ENCODE measurements at places on chromosomes 1 and 21.

DNA sequence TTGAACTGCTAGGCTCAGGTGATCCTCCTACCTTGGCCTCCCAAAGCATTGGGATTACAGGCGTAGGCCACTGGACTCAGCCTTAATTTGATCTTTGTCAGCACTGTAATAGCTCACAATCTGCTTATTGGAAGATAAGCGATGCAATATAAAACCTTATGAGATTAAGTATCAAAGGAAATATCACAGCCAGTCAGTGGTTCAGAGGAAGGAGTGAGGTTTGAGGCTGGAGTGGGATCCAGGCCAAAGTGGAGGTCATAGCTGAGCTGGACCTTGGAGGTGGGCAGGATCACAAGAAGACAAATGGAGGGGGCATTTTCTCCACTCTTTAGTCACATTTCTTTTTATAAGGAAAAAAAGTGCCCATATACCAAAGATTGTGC, 228.5 kb downstream of the RHOU start:
- no peak for DNase-seq

DNA sequence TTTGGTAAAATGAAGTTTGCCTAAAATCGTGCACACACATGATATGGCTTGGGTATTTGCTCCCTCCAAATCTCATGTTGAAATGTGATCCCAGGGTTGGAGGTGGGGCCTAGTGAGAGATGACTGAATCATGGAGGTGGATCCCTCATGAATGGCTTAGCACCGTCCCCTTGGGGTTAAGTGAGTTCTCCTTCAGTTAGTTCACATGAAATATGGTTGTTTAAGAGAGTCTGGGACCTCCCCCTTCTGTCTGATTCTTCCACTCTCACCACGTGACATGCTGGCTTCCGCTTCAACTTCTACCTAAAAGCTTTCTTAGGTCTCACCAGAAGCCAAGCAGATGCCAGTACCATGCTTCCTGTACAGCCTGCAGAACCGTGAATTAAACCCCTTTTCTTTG, 58.4 kb downstream of the SIPA1L2 start:
- peak; percentile 35 for DNase-seq

DNA sequence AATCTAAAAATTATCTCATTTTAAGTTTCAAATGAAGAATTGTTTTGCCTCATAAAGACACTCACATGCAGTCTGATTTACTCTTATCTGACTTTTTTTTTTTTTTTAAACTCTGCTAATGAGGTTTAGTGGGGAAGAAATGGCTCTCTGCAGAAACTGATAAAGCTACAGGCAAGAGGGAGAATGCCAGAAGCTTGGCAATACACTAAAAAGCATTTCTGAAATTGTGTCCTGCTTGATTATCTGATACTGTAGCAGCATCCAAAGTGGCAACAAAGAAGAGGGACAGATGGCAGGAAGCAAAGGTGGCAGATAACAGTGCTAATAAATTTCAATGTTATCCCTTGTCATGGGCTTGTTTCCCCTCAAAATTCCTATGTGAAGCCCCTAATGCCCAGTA, 1744.9 kb downstream of the NCAM2 start:
- no peak for DNase-seq

DNA sequence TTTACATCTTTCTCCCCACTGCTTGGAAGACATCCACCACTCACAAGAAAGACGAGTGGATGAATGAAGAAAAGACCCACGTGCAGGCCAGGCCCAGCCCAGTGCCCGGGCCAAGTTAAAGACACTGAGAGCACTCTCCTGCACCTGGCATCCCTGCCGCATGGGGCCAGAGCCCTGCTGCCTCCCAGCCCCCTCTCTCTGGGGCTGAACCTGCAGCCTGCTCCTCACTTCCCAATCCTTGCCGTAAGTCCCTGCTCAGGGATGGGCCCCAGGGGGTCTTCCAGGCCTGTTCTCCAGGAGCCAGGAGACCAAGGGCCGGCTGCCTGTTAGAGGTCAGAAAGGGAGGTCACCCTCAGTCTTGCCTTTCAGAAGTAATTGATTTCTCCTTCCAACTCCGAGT, 168.5 kb upstream of the ZC3H12A start:
- no peak for DNase-seq

DNA sequence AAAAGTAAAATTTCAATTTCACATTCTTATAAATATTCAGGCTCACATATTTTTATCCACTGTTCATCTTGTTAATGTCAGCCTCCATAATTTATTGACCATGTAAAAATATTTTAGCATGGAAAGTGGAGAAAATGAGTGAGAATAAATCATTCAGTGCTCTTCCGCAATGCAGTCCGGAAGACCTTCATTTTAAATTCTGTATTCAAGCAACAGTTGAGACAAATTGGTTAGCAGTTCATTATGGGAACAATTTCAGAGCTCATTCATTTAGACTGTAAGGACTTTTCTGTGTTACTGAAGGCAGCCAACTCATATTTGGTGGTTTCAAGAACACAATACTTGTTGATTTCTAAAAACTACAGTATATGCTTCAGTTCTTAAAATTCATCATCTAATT, 97.8 kb downstream of the TYW3 start:
- no peak for DNase-seq

GRCh38 chr1:204390751-204391466, 20.7 kb downstream of the PPP1R15B start:
- DNase-seq: no peak

DNA sequence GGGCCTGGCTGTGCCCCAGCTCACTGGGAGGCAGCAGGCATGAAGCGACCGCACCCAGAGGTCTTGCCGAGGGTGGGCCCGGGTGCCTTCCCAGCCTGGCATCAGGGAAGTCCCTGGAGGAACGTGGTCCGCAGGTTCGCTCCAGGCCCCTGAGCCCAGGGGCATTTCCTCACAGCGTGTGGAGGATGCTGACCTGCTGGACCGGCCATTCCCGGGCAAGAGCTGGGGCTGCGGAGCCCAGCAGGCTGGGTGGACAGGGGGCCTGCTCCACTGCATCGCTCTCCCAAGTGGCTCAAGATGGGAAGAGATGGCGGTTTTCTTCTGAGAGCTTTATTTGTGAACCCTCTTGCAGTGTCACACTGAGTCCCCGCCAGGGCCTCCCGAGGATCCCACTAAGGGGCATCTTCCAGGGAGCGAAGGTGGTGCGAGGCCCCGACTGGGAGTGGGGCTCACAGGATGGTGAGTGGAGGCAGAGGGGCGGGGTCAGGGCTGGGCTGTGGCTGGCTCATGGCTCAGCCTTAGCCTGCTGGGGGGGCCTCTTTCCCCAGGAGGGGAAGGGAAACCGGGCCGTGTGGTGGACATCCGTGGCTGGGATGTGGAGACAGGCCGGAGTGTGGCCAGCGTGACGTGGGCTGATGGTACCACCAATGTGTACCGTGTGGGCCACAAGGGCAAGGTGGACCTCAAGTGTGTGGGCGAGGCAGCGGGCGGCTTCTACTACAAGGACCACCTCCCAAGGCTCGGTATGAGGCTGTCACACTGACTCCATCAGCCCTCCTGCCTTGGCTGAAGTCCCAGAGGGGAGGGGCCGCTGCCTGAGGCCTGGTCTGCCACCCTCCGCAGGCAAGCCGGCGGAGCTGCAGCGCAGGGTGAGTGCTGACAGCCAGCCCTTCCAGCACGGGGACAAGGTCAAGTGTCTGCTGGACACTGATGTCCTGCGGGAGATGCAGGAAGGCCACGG, 7.2 kb upstream of the MMP23B start:
- no peak for DNase-seq
